ENCODE measurements at places on chromosomes 7 and 10.

DNA sequence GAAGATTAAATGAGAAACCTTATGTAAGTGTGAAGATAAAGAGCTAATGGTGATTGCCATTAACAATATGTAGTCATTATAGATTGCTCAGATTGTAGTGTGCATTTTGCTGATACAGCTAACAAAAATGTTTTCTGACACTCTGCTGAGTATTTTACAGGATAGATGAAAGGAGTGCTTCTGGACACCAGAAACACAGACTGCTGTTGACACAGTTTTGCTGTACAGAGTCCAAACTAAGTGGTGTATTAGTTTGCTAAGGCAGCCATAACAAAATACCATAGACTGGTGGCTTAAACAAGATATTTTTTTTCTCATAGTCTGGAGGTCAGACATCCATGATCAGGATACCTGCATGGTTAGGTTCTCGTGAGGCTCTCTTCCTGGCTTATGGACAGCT is 2.2 kb downstream of the SMC3 start:
- no peak for DNase-seq

DNA sequence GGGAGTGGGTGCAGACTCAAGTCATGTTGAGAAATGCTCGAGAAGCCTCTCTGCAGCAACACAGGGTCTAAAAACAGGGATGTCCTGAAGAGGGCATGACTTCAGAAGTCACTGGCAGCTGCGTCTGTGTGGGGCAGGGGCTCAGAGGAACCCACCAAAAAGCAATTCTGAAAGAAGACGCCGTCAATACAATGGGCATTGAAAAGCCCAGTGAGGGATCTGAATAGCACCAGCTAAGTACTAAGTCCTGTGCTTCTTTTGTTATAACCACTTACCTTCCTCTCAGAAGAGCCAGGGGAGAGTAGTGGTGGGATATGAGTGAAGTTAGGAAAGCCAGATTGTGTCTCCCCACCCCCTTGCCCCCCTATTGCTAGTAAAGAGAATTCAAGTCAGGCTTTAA is 137.2 kb downstream of the INHBA start:
- DNase-seq, result no peak

- DNase-seq, result no peak
These were observed 42.3 kb downstream of the OAT start for GRCh38 chr10:124376411-124376810.

GRCh38 chr7:158323741-158324396 is 263.8 kb downstream of the PTPRN2 start:
- DNase-seq, result no peak

GRCh38 chr10:24353319-24353718 is 144.4 kb downstream of the KIAA1217 start:
- no peak for DNase-seq

DNA sequence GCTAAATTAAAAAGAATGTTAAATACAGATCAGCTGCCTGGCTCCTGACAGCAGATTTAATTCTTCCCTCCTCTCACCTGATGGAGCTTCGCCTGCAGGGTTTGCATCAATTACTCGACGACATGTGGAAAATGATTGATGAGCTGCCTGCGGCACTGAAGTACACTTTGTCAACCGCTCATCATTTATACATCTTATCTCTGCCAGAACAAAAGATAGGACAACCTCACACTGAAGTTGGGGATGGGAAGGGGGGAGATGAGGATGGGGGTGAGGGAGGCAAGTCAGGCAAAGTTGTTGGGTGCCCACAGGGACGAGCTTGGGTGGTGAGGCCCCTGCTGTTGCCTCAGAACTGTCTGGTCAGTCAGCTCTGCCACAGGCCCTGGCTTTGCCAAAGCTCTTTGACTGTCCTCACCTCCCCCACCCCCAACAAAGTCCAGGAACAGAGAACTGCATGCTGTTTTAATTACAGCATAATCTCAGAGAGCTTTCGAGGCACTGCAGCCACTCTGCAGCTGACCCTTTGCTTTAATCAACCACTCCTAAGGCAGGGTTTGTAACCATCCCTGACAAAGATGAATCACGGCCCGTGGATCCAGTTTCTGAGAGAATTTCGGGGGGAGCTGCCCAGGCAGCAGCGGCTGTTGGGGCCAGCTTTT is 702.3 kb downstream of the LRMDA start:
- DNase-seq, result no peak

DNA sequence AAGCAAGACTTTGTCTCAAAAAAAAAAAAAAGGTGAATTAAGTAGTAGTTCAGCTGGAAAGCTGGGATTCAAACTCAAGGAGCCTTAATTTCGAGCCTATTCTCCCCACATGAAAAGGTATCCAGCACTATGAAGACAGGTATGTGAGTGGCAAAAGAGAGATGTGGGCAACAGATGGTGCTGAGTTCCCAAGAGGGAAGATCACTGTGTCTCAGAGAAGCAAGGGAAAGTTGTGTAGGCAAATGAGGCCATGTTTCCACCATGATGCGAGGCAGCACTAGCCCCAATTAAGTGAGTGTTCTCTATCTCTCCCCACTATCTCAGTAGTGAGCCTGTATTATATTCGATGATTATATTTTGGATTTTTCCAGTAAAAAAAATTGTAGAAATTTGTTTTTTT is 19.8 kb upstream of the ST7 start:
- DNase-seq, result no peak

GRCh38 chr10:131662851-131663250 is 238.0 kb upstream of the PPP2R2D start:
- DNase-seq, result no peak

GRCh38 chr10:89566992-89567391 is 31.6 kb upstream of the SLC16A12 start:
- no peak for DNase-seq

Measured in activated CD8-positive, alpha-beta memory T cell treated with anti-CD3 and anti-CD28 coated beads for 1 hour (primary cell).